ENCODE measurements at places on chromosomes 7 and 10.

DNA sequence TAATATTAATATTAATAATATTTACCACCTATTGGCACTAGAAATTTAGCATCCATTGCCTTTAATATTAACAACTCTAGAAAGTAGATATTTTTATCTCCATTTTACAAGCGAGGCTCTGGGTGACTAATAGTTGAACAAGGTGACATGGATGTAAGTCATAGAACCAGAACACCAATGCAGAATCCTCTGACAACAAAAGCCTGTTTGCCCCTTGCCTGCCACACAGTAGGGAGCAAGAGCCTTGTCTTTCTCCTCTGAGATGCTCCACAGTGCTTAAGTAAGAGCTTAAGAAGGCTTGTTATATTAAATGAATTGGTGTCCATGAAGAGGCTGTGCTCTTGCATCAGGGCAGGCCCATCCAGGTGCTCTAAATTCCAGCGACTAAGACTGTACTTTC, 51.2 kb upstream of the LBX1 start:
- no peak for DNase-seq

DNA sequence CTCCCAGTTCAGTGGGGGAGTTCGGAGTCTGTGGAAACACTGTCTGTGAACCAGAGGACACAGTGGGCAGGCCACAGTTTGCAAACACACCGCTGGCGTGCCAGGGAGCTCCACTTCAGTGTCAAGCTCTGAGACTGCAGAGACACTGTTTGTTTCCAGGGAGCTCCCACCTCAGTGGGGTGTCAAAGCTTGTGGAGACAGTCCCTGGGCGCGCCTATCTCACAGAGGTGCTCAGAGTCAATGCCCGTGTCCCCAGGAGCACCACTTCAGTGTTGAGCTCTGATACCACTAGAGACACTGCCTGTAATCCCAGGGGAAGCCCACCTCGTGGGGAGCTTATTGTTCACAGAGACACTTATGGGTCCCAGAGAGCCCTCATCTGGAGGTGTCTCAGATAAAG, 4.3 kb downstream of the MYO1G start:
- DNase-seq, result no peak

- DNase-seq, result no peak
Observed at GRCh38 chr10:115861455-115861854, 411.6 kb downstream of the GFRA1 start.

- no peak for DNase-seq
Observed at GRCh38 chr7:114786455-114786854, 135.4 kb upstream of the MDFIC start.

DNA sequence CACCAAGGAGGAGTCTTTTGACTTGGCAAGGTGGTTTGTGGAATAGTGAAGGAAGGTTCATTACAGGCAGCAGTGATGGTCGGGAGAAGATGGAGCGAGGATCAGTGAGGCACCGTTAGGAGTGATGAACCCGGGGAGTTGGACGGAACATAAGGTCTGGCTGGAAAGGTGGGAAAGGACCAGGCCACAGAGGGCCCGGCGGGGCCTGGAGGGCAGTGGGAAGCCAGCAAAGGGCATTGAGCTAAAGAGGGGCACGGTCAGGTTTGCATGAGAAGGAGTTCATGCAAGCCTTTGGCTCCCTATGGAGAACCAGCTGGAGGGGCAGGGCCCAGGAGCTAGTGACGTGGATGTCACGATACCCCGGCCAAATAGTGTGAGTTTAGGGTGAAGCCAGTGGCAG, 46.2 kb upstream of the RABGEF1 start:
- no peak for DNase-seq

DNA sequence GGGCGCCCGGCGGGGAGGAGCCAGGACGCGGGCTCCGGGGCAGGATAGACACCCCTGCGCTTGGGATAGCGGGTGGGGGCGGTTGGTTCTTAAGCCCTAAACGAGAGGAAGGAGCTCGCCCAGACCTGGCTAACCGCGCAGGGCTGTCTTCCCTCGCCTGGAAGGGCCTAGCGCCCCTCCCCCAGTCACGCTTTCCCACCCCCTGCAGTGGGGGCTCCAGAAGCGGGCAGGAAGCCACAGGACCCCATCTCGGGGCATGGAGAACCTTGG, 6.5 kb downstream of the SHH start:
- no peak for DNase-seq

DNA sequence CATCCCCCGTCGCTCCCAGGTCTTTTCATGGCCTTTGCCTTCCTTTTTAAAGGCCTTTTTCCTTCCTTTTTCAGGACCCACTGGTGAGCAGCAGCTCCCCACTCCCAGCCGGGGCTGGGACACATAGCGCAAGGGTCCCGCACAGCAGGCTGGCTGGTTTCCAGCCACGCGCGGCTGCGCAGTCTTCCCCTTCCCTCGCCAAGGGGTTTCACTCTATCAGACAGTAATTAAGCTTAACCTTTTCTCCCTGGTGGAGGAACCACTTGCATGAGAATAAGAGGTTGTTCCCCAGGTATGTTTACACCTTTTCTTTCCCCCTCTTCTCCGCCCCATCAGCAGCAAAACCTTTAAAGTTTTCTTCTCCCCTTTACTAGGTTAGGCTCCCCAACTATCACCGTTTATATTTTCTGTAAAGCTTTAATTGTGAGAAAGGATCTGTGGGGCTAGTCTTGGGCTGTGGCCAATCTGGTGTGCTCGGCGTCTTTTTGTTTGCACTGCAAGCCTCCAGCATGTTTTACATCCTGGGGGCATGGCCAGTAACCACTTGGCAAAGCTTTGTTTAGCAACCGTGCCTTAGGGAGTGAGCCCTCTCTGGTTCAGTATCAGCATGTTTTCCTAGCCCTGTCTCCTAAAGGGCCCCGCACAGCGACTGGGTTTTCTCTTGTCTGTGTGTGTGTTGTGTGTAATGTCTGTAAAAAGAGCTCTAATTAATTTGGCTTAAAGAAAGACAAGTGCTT, 219.6 kb downstream of the PHF14 start:
- no peak for DNase-seq

DNA sequence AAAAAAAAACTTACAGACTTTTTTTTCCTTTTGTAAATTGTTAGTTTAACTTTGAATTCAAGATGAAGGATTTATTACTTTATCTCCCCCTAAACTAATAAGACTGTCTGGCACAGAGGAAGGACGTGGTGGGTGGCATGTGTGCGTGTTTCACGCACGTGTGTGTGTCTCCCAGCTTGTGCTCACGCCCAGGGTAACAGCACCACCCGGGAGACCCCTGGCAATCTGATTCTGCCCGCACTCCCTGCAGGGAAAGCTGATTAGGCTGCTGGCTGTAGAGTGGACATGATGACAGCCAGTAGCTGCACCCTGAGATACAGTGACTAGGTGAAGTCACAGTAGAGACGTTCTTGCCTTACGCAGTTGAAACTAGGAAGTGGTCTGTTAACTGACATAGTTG, 25.3 kb downstream of the WIPI2 start:
- no peak for DNase-seq
